ENCODE measurements at places on chromosomes 5 and 9. TPM values are rescaled to one million over a fixed set of nuclear protein-coding genes. Genes with fewer than 3 reads are reported as not detected.

Gene KIF27
- total RNA-seq = 4.9 TPM

Gene ZNF608
- total RNA-seq = 10.5 TPM

Gene TLN1
- 344 TPM for total RNA-seq

Gene NFX1
- total RNA-seq = 16.9 TPM

Gene ARSI
- 7.2 TPM for total RNA-seq

Gene ISL1
- total RNA-seq = not detected

All from pericardium fibroblast (primary cell).